ENCODE measurements at places on chromosomes 5 and 9. TPM values are rescaled to one million over a fixed set of nuclear protein-coding genes. Genes with fewer than 3 reads are reported as not detected.

GRCh38 chr9:92384375-92384774, 20.0 kb downstream of the OGN start:
- no peaks in the 10 kb centered on the region for H3K4me1 ChIP-seq
- no peak overlapping the region for H3K4me3 ChIP-seq
- no peaks in the 10 kb centered on the region for H3K36me3 ChIP-seq

DNA sequence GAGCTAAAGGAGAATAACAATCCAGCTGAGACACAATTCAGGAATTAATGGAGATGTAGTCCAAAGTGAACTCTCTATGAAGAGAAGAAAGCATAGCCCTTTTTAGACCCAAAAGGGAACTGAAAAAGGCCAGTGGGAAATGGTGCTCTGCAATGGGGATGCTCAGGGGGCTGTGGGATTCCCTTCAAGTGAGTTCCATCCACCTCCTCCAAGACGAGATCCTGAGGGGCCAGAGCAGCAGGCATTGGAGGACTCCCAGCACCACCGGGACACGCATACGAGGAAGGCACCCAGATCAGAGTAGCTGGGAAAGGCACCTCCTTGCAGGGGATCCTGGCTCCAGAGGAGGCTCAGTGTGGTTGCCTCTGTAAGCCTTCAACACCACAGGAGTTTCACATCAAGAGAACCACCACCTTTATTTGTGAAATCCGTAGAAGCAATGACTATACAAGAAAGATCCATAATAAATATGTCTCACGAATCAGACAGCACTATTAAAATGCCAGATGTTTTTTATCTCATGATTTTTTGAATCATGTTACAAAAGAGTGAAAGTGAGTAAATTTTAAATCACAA, 288.2 kb downstream of the MED10 start:
- no peaks in the 10 kb centered on the region for H3K27me3 ChIP-seq
- no peak overlapping the region for H3K4me3 ChIP-seq
- H3K36me3 ChIP-seq, result no peaks in the 10 kb centered on the region
- H3K4me1 ChIP-seq, result no peaks in the 10 kb centered on the region
- no peak for DNase-seq

DNA sequence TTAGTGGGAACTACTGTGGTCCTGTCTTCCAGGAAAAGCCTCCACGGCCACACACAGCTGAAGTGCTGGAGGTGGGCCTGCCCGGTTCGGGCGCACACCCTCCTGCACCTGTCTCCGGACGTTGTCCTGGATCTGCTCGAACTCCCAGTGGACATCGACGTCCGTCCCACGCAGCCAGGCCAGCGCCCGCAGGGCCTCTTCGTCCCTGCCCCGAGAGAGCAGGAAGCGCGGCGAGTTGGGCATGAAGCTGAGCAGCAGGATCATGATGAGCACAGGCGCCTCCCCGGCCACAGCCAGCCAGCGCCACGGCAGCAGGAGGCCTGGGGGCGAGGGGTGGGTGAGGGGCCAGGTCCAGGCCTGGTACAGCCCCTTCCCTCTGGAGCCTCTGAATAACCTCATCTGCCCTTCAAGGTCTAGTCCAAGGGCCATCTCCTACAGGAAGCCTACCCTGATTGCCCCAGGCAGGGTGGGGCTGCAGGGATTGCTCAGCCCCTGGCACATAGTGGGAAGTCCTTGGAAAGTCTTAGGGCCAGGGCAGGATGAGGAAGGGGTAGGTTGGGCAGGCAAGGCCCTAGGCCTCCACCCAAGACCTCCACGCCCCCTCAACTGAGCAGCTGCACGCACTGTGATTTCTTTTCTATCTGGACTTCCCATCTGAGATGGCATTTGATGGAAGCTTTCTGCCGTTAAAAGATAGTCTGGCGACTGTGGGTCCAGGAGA, 3.4 kb downstream of the SLC2A6 start:
- DNase-seq, result no peak
- peaks cover 9% of the 10 kb centered on the region for H3K4me1 ChIP-seq
- no peak overlapping the region for H3K27ac ChIP-seq
- H3K4me3 ChIP-seq, result no peak overlapping the region

DNA sequence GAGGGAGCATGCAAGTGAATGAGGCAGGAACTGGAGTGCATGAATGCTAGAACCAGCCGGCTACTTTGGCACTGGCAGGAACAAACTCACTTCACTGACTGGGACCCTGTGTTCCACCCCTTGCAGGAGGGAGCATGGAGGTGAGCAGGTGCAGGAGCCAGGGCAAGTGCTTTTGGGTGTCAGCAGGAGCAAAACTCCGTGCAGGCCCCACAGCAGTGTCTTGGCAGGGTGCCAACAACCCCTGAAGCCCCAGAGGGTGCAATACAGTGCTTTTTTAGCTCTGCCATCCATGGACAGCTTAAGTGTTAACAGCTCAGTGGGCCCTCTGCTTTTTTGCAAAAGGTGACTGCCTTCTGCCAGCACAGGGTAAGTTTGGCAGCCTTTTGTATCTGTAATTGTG, 245.8 kb upstream of the PCSK5 start:
- H3K4me3 ChIP-seq, result no peak overlapping the region
- H3K27me3 ChIP-seq, result no peaks in the 10 kb centered on the region
- no peaks in the 10 kb centered on the region for H3K4me1 ChIP-seq
- H3K36me3 ChIP-seq, result no peaks in the 10 kb centered on the region

DNA sequence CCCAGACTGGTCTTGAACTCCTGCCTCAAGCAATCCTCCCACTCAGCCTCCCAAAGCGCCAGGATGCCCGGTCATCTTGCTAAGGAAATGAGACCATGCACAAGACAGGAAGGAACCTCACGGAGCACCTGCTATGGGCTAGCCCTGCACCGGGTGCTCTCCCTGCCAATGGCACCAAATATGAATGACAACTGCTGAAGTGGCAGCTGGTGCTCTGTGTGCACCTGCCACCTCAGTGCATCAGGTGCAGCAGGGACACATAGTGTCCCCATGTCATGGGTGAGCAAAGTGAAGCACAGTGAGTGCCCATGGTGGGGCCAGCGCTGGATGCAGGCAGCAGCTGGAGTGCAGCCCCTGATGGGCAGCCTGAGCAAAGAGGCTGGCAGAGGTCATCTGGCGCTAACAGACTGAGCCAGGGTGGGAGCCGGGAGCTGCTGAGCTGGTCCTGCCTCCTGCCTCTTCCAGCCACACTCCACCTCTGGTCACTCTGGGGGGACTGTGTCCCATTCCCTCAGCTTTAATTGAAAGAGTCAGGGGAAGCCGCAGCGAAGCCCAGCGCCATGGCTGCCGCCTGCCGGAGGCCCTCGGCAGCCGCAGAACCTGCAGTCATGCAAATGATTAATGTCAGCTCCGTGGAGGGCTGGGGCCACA, 46.4 kb downstream of the BARX1 start:
- H3K36me3 ChIP-seq, result no peaks in the 10 kb centered on the region
- no peak overlapping the region for H3K4me3 ChIP-seq
- H3K27ac ChIP-seq, result no peak overlapping the region
- no peaks in the 10 kb centered on the region for H3K27me3 ChIP-seq

- H3K27me3 ChIP-seq, result no peaks in the 10 kb centered on the region
- no peak for DNase-seq
- H3K4me3 ChIP-seq, result no peak overlapping the region
- no peak overlapping the region for H3K27ac ChIP-seq
- no peaks in the 10 kb centered on the region for H3K4me1 ChIP-seq
Observed at GRCh38 chr5:10652606-10653005, 88.7 kb downstream of the ANKRD33B start.

GRCh38 chr9:19682397-19682796, 106.4 kb downstream of the SLC24A2 start:
- no peaks in the 10 kb centered on the region for H3K36me3 ChIP-seq
- no peak for DNase-seq
- H3K27ac ChIP-seq, result no peak overlapping the region
- no peaks in the 10 kb centered on the region for H3K27me3 ChIP-seq

- no peak for DNase-seq
- H3K27me3 ChIP-seq, result no peaks in the 10 kb centered on the region
- H3K4me1 ChIP-seq, result no peaks in the 10 kb centered on the region
- no peak overlapping the region for H3K4me3 ChIP-seq
- H3K27ac ChIP-seq, result no peak overlapping the region
Observed at GRCh38 chr5:154729613-154730012, 25.6 kb upstream of the LARP1 start.

ADGRV1 gene
- 86.0 TPM for total RNA-seq

RANBP17 gene
- 17.6 TPM for total RNA-seq

TMEM174 gene
- not detected for total RNA-seq

NKD2 gene
- 11.1 TPM for total RNA-seq

PCDHGA8 gene
- 3.0 TPM for total RNA-seq

GAS1 gene
- 6.3 TPM for total RNA-seq

All from endodermal cell (in vitro differentiated cells).